Left ventricle myocardium superior (tissue), 1 donor: ENCODE measurements at places on chromosomes 3 and 15. TPM values are rescaled to one million over a fixed set of nuclear protein-coding genes. Genes with fewer than 3 reads are reported as not detected.

CCRL2 gene
- total RNA-seq: 1.4 TPM

SCAPER gene
- 54.9 TPM for total RNA-seq

ABI3BP gene
- total RNA-seq: 23.4 TPM

SSUH2 gene
- 0.57 TPM for total RNA-seq

PIGB gene
- 4.2 TPM for total RNA-seq

AGTR1 gene
- 2.2 TPM for total RNA-seq

BNC1 gene
- 1.2 TPM for total RNA-seq

ROBO1 gene
- total RNA-seq: 6.0 TPM

PCYT1A gene
- 99.0 TPM for total RNA-seq

KCNMB2 gene
- 2.7 TPM for total RNA-seq

RTP3 gene
- not detected for total RNA-seq

GATM gene
- 56.4 TPM for total RNA-seq

LRRN1 gene
- 0.12 TPM for total RNA-seq

NANOGP8 gene
- total RNA-seq: not detected

VGLL4 gene
- 26.2 TPM for total RNA-seq

KBTBD13 gene
- total RNA-seq: 10.6 TPM

OR5K2 gene
- total RNA-seq: not detected

IDH3A gene
- 470 TPM for total RNA-seq

TRPM1 gene
- total RNA-seq: not detected

CCDC54 gene
- not detected for total RNA-seq

PPM1L gene
- total RNA-seq: 56.4 TPM

FSIP1 gene
- 1.0 TPM for total RNA-seq

GPR156 gene
- total RNA-seq: 0.10 TPM

C3orf80 gene
- 0.15 TPM for total RNA-seq

WWTR1 gene
- total RNA-seq: 40.0 TPM

GPR62 gene
- 0.15 TPM for total RNA-seq

VWA5B2 gene
- not detected for total RNA-seq

GOLGA6B gene
- not detected for total RNA-seq

IQCH gene
- total RNA-seq: 0.64 TPM

SCAANT1 gene
- total RNA-seq: not detected

IL1RAP gene
- total RNA-seq: 6.1 TPM

SEC61A1 gene
- total RNA-seq: 63.4 TPM

UBA7 gene
- 26.7 TPM for total RNA-seq

SATB1 gene
- total RNA-seq: 46.1 TPM

RAB6B gene
- total RNA-seq: 51.6 TPM

TUSC7 gene
- total RNA-seq: not detected

ALDH1A2 gene
- total RNA-seq: 10.4 TPM

IL17RD gene
- total RNA-seq: 4.4 TPM

CFAP91 gene
- 0.45 TPM for total RNA-seq

GABRA5 gene
- not detected for total RNA-seq

RASGRF1 gene
- not detected for total RNA-seq

IMPG2 gene
- total RNA-seq: 0.20 TPM
